ENCODE measurements at places on chromosomes 4 and X.

DNA sequence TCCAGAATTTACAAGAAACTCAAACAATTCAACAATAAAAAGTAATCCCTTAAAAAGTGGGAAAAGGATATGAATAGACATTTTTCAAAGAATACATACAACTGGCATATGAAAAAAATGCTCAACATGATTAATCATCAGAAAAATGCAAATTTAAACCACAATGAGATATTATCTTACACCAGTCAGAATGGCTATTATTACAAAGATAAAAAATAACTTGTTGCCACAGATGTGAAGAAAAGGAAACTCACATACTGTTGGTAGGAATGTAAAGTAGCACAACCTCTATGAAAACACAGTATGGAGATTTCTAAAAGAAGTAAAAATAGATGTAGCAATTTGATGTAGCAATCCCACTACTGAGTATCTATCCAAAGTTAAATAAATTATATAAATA is 65.1 kb upstream of the DIAPH2 start:
- no peak for DNase-seq

- no peak for DNase-seq
Measured at GRCh38 chr4:173189117-173189693, 20.6 kb downstream of the GALNT7 start.

DNA sequence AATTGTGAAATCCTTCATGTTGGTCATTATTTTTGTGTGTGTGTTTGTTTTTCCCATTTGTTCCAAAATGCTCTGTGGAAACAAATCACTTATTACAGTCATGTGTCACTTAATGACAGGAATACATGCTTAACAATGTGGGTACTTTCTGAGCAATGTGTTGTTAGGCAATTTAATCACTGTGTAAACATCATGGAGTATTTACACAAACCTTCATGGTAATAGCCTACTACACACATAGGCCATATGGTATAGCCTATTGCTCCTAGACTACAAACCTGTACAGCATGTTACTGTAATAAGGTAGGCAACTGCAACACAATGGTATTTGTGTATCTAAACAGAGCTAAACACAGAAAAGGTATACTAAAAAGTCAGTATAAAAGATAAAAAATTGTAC is 388.9 kb upstream of the PPP1R2C start:
- no peak for DNase-seq

- peak; percentile 60 for DNase-seq
Measured at GRCh38 chrX:40083120-40083978, 14.4 kb downstream of the BCOR start.

DNA sequence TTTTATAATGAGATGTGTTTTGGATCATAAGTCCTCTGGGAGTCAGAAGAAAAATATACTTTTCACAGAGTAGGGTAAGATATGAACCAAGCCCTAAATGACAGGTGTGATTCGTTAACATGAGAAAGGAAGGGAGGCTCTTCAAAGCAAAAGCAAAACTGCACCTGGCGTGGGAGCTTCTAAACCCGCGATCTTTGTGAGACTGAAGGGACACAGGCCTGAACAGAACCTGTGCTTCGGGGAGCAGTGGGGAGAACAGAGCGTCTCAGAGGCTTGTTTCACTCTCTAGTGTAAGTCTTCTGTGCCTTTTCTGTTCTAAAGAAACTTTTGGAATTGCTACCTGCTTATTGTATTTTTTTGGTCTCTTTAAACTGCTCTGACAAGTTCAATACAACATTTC is 30.2 kb upstream of the CYP4V2 start:
- DNase-seq: no peak

GRCh38 chrX:120690344-120690743 is 60.5 kb upstream of the C1GALT1C1 start:
- DNase-seq: no peak

- DNase-seq: no peak
Measured at GRCh38 chrX:80799584-80799983, 10.1 kb downstream of the BRWD3 start.

DNA sequence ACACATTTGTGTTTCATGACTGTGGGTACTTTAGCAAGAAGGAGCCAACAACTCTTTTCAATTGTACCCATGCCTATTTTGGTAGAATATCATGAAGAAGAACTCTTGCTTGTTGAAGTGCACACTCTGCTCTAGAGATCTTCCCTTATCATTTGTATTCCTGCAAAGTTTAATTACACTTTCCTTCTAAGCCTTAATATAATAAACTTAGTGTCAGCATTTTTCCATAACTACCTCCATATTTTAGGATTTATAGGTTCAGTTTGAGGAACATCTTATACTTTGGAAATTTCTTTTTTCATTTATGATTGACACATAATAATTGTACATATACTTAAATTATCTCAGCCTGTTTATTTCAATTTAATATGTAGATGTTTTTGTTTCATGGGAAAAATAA is 19.1 kb downstream of the FAM47B start:
- no peak for DNase-seq

DNA sequence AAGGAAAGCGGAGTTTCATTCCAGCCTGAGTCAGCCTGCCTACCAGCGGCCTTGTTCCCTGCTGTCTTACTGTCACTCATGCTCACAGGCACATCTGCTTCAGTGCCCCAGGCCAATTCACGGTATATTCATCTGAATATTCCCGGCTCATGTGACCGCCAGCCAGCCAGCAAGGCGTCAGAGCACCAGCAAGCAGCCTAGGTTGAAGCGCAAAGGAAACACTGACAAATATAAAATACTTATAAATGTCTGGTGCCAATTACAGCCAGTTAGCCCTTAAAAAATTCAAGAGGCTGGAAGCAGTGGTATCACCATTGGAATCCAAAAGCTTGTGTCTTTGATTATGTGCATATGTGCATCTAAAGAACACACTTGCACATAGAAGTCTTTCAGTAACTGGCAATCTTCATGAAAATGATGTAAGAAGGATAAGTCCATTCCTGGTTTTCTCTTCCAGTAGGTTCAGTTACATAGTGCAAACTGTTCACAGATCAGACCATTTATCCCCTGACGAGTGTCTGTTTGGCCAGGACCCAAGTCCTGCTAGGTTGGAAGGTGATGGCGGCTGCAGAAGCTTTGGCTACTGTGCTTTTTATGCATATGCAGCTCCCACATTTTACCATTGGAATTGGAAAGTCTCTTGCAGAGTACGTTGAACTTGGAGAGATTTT is 61.3 kb downstream of the LUZP4 start:
- DNase-seq: no peak

Data from B cell (primary cell).